ENCODE measurements at places on chromosomes 5 and 9.

DNA sequence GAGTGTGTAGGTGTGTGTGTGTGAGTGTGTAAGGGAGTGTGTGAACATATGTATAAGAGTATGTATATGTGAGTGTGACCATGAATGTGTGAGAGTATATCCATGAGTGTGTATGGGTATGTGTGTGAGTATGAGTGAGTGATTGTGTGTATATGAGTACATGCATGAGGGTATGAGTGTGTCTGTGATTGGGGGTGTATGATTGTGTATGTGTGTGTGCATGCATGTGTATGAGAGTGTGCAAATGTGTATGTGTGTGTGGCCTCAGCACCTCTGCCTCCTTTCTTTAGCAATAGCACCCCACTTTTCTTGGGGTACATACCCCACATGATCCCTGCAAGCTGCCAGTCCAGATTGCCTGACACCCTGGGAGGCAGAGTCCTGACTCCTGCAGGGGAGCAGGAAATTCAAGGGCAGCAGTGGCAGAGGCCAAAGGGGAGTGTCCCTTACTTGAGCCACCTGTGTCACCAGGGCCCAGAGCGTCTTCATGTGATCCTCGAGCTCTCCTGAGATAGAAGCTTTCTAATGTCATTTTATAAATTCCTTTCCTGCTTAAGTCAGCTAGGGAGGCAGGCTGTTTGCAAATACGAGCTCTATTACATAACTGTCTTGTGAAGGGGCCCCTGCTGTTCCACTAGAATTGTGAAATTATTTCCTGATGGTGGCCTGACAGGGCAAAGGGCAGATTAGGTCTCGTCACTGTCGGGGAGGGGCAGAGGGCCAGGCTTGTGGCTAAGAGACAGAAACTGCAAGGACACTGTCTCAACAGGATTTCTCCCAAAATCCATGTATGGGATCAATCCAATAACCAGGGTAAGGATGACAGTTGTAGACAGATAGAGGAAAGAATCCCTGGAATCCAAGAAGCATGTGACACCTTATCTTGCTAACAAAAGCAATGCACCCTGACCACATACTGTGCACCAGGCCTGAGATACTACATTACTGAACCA lies 389.1 kb downstream of the GADD45G start:
- no peak for DNase-seq

DNA sequence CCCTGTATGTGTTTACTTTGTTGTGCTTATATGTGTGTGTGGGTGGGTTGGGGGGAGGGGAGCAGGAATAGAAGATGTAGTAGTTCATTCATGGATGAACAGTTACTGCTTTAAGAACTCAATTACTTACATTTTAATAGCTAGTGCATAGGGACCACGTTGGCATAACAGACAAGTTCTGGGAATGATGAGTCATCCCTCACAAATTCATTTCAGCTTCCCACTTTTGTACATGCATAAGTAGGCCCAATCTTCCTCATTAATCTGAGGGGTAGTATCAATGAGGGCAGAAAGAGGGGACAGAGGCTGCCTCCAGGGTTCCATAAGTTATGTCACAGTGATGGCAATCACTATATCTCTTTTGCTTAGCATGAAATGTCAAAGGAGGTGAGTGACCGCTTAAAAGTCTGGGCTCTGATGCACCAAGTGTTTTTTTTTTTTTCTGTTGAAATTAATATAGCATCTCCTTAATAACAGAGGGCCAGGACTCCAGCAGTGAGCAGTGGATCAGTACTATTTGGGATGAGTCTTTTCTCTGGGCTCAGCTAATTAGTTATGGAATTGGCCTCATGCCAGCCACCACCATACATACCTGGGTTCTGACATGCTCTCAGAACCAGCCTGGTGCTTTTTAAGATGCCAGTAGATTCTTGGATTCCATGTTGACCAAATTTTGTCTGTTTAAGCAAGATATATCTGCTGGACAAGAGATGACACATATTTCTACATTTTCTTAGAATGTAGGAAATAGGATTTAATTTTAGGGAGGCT lies 37.1 kb downstream of the PRDM6 start:
- peak; percentile 65 for DNase-seq

DNA sequence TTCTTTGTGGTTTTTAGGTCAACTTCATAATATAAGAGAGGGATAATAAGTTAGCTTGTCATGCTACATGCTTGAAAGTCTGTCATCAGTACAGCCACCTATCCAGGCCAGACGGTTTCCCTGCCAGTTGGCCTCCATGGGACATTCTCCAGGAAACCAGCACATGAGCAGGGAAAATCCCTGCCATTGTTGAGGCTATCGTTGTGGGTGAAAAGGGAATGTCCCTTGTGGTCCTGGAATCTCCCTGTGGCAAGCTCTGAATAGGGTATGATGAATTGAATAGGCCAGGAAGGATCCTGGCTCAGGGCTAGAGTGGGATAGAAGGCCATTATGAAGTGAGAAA lies 12.3 kb downstream of the F2RL1 start:
- DNase-seq: peak; percentile 84

DNA sequence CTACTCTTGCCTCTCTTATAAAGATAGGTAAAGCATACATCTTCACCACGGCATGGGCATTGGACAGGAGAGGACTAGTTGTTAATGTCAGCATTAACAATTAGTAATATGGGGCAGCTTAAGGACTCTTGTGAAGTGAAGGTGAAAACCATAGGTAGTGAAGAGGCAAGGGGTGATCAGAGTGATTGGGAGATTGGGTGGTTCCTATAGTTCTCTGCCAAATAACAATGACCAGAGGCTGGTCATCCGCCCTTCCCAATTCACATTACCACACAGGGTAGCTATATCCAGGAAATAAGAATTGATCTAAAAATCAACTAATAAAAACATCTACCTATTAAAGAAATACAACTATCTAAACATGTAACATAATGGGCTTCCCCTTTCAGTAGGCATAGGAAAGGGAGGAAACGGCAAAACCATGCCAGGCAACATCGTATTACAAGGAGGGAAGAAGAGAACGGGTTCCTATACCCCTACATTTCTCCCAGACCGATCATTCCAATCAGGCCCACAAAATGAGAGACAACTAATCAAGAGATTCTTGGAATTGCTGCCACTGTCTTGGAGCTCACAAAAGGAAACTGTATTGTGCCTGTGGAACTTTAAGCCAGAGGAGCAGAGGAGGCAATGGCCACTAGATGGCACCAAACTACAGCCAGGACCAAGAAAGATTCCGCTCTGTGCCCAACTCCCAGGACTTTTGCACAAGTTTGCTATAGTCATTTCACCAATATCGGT lies 121.6 kb downstream of the FBXL17 start:
- DNase-seq: peak; percentile 75

DNA sequence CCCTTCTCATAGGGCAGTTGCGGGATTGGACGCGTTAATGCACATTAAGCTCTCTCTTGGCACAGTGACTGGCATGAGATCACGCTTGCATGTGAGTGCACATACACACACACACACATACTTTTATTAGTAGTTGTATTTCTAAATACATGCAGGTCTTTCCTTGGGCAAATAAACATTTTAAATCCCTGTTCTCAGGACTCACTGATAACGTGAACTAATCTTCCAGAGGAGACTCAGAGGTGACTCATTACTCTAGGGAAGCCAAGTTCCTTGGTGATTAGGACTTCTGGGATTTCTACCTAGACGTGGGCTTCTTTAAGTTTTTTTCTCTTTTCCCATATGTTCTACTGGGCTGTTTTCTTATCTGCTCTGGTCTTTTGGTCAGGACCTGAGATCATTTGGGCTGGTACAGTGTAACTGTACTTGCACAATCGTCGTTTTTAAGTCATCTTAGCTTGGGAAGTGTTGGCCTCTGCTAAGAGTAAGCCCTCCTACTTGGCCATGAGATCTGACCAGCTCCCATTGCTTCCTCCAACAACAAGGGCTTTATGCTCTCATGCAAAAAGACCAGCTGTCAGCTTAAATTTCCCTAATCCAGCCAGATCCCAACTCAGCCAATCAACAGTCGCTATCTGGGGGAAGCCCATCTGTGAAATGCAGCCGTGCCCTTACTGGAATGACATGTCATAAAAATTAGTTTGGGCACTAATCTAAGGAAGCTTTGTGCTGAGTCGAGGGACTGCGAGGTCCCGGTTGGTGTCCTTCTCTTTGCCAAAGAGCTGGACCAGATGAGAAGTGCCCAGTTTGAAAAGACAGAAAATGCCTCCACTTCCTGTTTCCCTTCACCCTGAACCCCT lies 176.4 kb upstream of the ANKRD55 start:
- DNase-seq: peak; percentile 20

- no peak for DNase-seq
Observed at GRCh38 chr5:2003690-2004365, 121.1 kb upstream of the IRX4 start.

GRCh38 chr9:12790883-12791282 lies 16.1 kb downstream of the LURAP1L start:
- no peak for DNase-seq

GRCh38 chr9:32394381-32395049 lies 10.1 kb downstream of the ACO1 start:
- DNase-seq: no peak

DNA sequence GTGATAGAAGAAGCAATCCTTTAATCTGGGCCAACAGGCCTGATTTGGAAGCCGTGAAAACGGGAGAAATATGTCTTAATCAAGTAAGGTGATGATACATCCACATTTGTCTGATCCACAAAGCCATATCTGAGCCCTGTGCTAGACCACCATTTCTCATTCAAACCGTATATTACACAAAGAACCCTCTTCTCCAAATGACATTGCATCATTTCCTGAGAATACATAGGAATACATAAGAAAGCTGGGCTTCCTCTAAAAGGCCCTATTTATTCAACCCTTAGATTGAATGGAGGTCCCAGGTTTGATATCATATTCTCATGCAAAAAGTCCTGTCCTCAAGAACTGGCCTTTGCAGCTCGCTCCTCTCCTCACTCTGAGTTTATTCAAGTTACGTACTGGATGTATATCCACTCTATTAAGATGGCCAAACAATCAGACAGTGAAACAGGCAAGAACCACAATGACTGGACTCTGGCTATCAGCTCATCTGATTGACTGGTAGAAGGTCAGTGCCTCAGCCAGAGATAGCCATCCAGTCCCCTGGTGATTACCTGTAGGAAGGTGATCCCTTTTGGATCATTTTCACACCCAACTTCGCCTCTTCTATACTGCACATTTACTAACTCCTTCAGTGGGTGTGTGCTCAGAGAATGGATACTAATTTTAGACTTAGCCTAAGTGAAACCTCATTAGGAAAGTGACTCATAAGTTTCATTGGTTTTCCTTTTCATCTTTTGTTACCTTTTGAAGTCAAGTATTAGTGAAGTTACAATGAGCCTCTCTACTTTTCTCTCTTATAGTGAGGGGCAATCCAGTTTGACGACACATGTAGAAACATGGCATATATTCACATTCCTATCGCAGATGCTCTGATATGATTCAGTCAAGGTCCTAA lies 167.6 kb upstream of the WWC1 start:
- no peak for DNase-seq

GRCh38 chr5:6193310-6193709 lies 185.0 kb downstream of the MED10 start:
- DNase-seq: no peak

GRCh38 chr5:2194236-2194555 lies 311.5 kb upstream of the IRX4 start:
- no peak for DNase-seq

DNA sequence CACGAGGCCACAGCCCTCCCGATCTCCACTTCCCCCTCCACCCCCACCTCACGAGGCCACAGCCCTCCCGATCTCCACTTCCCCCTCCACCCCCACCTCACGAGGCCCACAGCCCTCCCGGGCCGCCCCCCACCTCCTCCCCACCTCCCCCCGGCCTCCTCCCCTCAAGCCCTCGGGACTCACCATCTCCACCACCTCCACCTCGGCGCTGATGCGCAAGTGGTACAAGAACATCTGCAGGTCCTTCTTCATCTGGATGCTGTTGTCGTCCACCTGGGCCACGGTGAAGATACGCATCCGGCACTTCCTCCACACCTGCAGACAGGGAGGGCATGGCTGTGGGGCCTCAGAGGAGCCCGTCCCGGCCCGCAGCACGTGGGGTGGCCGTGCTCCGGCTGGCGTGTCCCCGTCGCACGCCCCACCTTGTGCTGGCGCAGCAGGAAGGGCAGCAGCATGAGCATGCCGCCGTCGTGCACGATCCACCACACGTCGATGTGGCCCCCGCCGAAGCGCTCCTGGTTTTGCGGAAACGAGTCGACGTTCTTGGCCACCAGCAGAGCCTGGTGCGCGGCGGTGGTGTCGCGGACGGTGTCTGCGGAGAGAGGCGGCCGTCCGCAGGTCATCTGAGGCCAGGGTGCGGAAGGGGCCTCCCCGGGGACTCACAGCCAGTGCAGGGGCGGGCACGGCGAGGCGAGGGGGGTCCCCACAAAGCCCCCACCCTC lies 48.0 kb downstream of the SLC12A7 start:
- no peak for DNase-seq

DNA sequence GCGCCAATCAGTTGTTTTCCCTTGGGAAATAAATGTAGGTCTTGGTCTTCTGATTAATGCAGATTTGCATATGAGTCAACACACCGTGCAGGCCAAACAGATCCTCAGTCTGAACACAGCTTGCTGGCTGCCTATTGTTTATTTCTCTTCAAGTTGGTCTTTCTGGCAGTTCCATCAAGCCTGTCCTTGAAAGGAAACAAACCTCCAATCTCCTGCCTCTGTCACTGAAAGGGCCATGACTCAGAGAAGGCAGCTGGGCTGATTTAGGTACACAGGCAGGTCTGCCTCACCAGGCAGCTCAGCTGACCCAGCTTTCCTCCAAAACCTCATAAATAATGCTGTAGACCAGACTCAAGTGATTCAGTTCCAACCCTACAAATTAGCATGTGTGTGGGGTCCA lies 175.9 kb downstream of the MAN2A1 start:
- DNase-seq: peak; percentile 96

- DNase-seq: no peak
Observed at GRCh38 chr5:179251276-179251969, 93.8 kb downstream of the ADAMTS2 start.

DNA sequence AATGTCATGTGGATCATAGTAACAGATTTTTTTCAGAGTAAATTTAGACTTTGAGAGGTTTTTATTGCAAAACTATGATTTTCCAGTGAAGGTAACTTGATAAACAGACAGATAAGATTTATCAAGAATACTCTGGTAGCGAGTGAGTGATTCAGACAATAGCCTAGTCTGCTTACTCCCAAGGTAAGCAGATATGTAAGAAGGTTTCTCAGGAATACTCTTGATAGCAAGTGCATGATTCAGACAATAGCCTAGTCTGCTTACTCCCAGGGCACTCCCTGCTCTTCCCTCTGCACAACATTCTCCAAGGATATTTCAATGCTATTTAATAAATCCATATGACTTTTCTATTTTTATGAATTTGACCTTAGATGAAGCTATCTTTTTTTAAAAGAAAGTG lies 1881.5 kb downstream of the EFNA5 start:
- DNase-seq: no peak
